ENCODE measurements at places on chromosomes 1 and 21.
A peak's percentile ranks its signal among the peaks of the same experiment; 100 is the strongest.

GRCh38 chr1:153190373-153190772 is 12.9 kb upstream of the LELP1 start:
- no peak for DNase-seq

DNA sequence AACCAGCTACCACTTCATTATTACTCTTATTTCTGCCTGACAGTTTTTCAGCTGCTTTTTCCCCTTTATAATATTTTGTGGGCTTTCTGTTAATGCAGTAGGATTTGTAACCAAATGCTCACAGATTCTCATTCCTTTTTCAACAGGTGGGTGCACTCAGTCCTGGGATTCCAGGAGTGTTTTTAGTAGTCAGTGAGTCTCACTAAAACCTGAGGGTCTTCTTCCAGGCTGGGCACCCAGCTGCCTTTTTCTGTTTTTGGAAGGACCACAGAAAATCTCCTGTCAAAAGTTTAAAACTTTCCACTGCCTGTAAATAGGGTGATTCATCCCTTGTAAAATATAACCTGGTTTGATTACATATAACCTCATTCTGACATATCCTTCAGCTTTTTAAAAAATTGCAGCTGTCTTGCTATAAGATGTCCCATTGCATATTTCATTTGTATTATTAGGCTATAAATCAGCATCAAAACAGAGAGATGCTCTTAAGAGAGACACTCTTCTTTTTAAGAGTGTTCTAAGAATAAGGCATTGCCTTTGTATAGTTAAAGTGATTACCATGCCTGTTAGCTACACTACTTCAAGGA is 16.8 kb upstream of the CEP350 start:
- DNase-seq = no peak

DNA sequence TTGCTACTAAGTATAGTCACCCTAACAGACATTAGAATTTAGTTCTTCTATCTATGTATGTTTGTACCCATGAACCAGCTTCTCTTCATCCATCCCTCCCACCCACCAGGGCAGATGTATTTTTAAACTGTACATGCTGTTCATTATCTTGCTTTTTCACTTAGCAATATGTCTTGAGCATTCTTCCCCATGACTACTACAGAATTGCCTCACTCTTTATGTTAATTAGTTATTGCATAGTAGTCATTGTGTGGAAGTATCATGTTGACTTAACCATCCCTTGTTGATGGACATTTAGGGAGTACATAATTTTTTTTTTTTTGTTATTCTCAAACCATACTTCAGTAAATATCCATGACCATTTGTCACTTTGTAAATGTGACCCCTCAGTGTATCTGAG is 9.9 kb downstream of the HUNK start:
- DNase-seq = no peak

DNA sequence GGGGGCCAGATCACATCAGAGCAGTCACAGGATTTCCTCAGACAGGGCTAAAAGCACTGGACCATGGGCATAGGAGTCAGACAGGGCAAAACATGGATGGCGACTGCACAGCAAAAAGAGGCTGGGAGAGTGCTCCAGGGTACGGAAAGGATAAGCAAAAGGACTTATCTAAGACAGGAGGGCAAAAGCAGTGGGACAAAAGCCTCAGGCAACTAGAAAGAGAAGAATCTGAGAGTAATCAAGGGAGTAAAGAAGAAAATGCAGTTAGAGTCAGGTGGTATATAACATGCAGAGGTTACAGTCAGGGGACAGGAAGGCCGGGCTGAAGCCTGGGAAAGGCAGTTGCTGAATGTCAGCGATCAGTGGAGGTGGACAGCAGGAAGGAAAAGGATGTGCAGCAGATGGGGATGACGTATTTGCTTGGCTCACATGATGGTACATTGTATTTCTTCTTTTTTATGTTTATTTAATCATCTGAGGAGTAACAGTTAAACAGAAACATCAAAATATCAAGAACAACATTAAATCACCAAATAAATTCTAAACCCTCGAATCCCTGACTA is 63.1 kb upstream of the CNN3 start:
- DNase-seq = no peak

GRCh38 chr1:62110198-62110817 is 84.3 kb upstream of the L1TD1 start:
- DNase-seq = no peak

DNA sequence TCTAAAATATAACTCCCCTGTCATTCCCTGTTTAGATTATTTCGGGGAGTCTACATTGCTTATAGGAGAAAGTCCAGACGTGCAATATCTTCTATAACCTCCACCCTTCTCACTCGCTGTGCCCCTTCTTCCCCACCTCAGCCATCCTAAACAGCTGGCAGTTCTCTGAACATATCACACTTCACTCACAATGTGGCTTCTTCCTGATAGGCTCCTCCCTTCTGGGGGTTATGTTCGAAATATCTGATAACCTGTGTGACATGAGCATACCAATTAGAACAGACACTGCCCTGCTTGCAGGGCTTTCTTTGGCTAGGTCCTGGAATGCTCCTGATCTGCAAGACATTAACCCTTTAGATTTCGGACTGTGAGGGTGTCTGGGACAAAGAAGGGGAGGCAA is 274.6 kb downstream of the NFIA start:
- no peak for DNase-seq

DNA sequence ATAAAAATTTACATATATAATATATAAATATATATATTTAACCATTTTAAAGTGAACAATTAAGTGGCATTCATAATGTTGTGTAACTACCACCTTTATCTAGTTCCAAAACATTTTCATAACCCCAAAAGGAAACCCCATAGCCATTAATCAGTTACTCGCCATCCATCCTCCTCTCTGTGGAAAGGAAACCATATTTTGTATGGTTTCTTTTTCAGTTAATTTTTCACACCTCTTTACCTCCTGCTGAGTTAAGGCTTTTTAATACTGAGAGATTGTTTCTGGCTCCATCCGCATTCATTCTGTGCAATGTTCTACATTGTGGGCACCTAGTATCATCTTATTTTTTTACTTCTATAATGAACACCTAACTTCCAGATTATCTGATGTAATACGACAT is 512.1 kb downstream of the LMO4 start:
- DNase-seq = no peak

GRCh38 chr1:211382714-211383480 is 56.3 kb downstream of the TRAF5 start:
- peak; percentile 83 for DNase-seq

- DNase-seq = no peak
Measured at GRCh38 chr1:225468270-225469020, 40.6 kb upstream of the LBR start.

DNA sequence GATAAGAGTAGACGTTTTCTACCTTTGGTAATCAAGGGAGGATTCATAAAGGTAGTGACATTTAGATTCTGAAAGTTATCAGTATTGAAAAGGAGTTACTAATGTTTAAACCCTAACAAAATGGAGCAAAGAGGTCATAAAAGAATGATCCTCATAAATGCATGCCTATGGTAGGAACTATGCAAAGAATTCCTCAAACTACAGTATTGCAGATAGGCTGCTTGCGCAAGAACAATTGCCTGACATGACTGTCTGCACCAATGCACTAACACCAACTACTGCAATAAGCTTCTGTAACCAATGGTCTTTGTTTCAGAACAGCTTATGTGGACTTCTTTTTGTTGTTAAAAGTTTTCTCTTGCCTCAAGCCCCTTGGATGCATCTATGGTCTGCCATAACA is 597.3 kb upstream of the ADGRL4 start:
- no peak for DNase-seq

- DNase-seq = no peak
Measured at GRCh38 chr1:154371436-154371835, 33.7 kb upstream of the IL6R start.

- DNase-seq = no peak
Measured at GRCh38 chr1:48208251-48208650, 14.3 kb upstream of the SLC5A9 start.

- no peak for DNase-seq
Measured at GRCh38 chr1:111483166-111483565, 9.4 kb downstream of the C1orf162 start.

DNA sequence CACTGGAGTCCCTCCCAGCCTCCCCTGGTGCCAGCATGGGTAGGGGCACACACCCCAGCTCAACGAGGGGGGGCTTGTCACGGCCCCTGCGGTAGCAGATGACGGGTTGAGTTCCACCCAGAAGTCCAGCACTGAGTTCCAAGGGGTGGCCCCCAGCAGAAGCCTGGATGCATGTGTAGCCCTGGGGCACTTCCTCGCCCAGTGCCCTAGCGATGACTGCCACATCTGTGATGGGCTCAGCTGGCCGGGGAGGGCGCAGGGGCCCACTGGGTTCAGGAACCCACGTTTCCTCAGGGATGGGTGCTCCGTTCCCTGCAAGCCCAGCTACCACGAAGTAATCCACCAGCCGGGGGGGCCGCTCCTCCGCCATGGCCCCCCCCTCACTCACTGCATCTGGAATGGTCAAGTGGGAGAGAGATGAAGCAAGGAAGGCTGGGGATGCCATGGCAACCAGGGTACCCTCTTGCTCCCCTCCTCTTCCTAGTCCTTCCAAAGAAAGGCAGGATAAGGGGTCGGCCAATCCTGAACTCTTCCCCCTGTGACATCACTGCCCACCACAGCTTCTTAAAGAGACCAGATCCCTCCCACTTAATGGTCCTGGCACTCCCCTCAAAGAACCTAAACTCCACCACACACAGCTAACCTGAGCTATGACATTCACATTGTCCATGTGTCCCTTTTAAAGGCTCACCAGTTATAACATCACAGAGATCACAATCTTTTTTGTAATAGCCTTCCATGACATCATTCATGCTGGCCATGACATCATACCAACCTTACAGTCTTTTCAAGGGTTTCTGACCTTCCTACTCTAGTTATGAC is 2.3 kb downstream of the DENND4B start:
- DNase-seq = no peak

GRCh38 chr1:33985656-33986055 is 121.8 kb downstream of the HMGB4 start:
- no peak for DNase-seq

- no peak for DNase-seq
Measured at GRCh38 chr21:34703571-34703970, 34.8 kb downstream of the CLIC6 start.

DNA sequence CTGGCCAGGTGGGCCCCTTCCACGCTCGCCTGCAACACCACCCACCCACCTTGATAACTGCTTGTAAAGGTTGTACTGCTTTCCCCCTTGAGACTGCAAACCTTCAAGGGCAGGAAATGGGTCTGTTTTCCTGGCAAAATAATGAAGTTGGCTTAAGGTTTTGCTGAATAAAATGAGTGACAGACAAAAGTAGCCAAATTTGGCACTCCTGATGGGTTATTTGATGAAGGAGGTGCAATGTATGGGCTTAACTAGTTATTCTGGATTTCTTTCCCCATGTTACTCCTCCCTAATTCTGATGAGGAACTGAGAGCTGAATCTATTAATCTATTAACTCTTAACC is 14.6 kb upstream of the HLCS start:
- no peak for DNase-seq

DNA sequence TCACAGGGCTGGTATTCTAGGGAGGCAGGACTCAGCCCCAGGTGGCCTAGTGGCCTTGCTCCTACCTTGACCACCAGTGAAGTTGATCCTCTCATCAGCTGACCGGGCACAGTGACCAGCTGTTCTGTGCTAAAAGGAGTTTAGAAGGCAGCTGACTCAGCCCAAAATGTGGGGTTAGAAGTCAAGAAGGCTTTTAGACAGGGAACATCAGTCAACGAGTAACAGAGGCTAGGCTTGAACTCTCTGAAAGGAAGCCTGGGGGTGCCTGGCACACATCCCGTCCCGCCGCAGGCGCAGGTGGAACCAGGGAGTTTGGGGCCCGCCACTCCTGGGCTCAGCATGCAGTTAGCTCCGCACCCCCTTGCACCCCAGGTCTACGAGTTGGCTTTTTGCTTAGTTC is 114.9 kb upstream of the SLC45A1 start:
- DNase-seq = no peak

- no peak for DNase-seq
Measured at GRCh38 chr1:201610858-201611257, 71.9 kb downstream of the NAV1 start.

- DNase-seq = no peak
Measured at GRCh38 chr1:52633291-52633754, 355 bp downstream of the SHISAL2A start.

DNA sequence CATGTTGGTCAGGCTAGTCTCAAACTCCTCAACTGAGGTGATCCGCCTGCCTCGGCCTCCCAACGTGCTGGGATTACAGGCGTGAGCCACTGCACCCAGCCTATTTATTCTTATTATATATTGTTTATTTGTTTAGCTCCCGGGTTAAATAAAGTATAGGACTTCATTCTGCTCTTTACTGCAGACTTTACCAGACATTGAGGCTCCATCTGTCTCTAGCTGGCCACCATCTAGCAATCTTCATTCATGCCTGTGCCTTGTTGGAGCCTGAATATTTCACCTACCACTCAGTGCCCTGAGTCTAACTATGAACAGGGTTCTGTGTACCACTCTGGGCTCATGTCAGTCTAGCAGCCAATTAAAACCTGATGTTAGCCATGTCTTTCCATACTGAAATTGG is 2.1 kb upstream of the DDAH1 start:
- no peak for DNase-seq

- no peak for DNase-seq
Measured at GRCh38 chr1:110684491-110684890, 9.8 kb upstream of the KCNA3 start.

DNA sequence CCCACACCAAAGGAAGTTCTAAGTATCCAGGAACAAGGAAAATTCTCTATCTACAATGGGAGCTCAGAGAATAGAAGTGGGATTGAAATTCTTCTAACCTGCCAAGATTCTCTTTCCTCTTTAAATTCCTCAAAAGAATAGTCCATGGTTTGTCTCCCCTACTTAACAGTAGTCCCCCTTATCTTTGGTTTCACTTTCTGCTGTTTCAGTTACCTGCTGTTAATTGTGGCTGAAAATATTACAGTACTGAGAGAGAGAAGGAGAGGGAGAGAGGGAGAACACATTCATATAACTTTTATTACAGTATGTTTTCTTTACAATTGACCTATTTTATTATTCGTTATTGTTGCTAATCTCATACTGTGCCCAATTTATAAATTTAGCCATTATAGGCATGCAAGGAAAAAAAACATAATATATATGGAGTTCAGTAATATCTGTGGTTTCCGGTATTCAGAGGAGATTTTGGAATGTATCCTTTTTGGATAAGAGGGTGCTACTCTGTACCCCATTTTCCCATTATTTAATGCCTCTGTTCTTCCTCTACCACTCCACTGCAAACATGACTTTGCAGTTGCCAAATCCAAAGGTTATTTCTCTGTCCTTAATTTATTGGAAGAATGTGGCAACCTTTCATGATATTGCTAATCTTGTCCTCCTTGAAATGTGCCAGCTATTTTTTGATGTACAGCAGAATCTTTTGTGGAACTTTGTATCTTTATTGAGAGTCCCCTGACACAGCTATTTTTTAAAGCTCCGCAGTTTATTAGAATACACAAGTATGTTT is 68.0 kb downstream of the USP25 start:
- DNase-seq = no peak

GRCh38 chr1:240739139-240739538 is 127.2 kb upstream of the GREM2 start:
- DNase-seq = no peak

- no peak for DNase-seq
Measured at GRCh38 chr1:7117399-7118281, 332.4 kb downstream of the CAMTA1 start.
